ENCODE measurements at places on chromosomes 1 and 21.

DNA sequence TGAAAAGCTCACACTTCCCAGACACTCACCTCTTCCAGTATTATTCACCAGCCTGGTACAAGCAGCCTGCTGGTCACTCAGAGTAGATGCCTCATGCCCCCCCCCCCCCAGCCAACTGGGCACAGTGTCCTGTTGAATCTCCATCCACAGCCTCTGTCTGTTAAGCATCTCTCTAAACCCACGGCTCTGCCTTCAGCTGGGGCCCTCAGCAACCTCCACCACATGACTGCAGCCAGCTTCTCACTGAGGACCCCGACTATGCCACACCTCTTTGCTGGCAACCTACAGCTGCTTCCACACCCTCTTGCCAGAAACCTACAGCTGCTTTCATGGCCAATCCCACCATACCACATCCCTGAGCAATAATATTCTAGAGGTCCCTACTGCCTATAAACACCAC, 113.1 kb downstream of the RHOU start:
- no peak for DNase-seq

- DNase-seq = no peak
Observed at GRCh38 chr1:209862391-209863356, 34.9 kb downstream of the UTP25 start.

GRCh38 chr1:39617488-39618049, 21.9 kb downstream of the HEYL start:
- DNase-seq = no peak

DNA sequence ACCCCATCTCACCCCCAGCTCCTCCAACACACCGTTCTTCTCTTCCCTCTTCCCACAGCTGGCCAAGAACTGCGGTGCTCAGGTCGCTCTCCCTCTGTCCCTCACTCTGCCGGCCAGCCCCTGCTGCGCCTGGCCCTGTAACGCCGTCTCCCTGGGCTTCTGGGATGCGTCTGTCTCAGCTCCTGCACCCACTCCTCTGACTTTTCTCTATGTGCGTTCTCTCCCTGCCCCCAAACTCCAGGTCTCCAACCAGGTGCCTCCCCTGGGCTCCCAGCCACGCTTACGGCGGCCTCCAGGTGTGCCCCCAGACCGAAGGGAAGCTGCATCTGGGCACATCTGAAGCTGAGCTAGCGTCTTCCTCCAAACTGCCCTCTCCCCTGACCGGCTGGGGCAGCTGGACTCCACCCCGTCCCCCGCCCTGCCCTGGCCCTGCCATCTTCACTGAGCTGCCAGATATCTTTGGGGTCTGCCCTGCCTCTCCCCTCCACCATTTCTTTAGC, 2.6 kb downstream of the KRTAP10-12 start:
- DNase-seq = no peak

GRCh38 chr1:18132022-18132710, 24.6 kb downstream of the IGSF21 start:
- DNase-seq = no peak

- no peak for DNase-seq
Observed at GRCh38 chr21:44842087-44842486, 24.2 kb upstream of the SUMO3 start.

GRCh38 chr1:46606255-46606965, 2.3 kb upstream of the MKNK1 start:
- DNase-seq = no peak

- no peak for DNase-seq
Observed at GRCh38 chr1:3024019-3024418, 2.8 kb downstream of the ACTRT2 start.
